ENCODE measurements at places on chromosomes 16 and 17.

GRCh38 chr17:4480929-4481898 is 17.5 kb upstream of the SPNS2 start:
- DNase-seq = peak; percentile 40

GRCh38 chr17:28397687-28398279 is 8.2 kb downstream of the SLC46A1 start:
- DNase-seq = no peak

DNA sequence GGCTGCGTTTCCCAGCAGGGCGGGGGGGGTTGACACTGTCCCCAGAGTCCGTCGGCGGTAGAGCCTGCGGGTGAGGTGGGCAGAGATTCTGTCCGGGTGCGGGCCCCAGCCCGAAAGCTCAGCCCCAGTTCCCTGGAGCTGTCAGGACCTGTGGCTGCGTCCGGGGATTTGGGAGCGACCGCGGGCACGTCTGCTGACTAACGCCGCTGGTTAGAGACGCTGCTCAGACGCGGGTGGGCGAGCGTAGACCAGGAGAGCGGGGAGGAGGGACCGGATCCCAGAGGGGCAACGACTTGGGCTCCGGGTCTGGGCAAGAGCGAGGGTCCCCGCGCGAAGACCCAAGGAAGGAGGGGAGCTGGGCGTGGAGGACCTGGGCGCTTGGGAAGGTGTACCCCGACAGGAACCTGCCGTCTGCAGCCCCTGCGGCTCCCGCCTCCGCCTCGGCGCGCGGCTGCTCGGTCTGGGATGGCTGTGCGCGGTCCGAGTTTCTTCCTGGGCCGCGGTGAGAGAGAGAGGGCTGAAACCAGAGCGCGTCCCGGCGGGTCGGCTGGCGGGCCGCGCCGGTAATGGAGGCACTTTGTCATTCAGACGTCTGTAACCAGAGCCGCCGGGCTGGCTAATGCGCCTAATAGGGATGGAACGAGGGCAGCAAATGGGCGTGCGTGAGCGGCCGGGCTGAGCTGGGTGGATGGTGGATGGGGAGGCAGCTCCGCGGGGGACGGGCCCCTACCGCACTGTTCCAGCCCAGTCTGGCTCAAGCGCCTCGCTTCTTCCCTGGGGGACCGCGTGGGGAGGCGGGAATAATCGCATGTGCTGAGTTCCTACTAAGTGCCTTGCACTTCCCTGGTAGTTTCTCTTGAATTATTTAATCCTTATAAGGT is 2.3 kb downstream of the NGFR start:
- peak; percentile 16 for DNase-seq

- DNase-seq = peak; percentile 17
These were observed 123.0 kb downstream of the MSI2 start for GRCh38 chr17:57379237-57379894.

DNA sequence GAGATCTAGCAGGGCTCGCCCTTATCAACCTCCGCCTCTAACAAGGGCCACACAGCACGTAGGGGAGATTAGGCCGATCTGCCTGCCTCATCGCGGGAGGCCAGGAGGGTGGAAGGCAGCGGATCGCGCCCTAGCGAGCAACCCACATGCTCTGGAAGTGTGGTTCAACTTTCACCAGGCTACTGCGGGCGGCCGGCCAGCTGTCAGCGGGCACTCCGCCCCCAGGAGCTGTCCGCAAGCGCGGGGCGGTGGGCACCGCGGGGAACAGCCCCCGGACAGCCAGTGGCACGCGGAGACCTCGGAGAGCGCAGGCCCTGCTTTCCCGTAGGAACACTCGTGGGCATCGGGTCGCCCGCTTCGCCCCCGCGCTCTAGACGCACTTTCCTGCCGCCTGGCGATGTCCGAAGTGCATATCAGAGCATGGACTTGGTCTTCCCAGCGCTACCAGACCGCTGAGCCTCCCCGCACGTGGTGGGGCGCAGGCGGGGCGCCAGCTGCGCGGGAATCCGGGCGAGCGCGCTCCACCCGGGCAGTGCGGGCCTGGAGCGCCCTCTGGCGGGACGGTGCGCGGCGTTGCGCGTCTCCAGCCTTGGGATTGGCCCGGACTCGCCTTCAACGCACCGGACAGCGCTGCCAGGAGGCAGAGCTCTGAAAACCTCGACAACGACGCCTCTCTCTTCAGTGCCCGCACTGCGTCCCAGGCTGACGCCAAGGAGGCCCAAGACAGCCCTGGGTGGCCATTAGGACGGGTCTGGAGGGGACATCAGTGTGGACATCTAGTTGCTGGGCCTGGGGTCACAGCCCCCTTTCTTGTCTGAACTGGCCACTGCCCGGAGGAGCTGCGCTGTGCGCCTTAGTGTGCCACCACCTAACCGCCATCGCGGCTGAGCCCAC is 3.6 kb upstream of the ZNHIT3 start:
- DNase-seq = peak; percentile 86

GRCh38 chr16:70476272-70477020 is 22.1 kb downstream of the FCSK start:
- DNase-seq = peak; percentile 28

All from activated naive CD4-positive, alpha-beta T cell treated with anti-CD3 and anti-CD28 coated beads, Interleukin-2, amount 50 U/mL, for 16 hours (primary cell).